ENCODE measurements at places on chromosomes 4 and X.

- ATAC-seq: no peak
These were observed 318.2 kb downstream of the CCSER1 start for GRCh38 chr4:90445380-90445779.

DNA sequence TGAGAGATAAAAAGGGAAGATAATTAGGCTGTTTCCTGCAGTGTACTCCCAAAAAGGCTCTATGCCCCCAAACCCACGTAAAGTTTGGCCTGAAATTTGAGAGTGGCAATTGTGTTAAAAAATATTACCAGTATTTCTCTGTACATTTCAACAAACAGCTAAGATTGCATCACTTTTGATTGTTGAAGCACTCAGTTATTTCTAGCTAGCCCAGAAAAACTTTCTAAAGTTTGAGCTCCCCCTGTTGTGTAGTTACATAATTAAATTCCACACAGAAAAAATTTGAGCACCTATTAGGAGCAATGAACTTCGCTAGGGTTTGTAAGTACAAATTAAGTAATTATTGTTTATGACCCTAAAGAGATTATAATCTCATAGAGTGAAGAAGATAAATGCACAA, 109.4 kb downstream of the DLG3 start:
- ATAC-seq: no peak

DNA sequence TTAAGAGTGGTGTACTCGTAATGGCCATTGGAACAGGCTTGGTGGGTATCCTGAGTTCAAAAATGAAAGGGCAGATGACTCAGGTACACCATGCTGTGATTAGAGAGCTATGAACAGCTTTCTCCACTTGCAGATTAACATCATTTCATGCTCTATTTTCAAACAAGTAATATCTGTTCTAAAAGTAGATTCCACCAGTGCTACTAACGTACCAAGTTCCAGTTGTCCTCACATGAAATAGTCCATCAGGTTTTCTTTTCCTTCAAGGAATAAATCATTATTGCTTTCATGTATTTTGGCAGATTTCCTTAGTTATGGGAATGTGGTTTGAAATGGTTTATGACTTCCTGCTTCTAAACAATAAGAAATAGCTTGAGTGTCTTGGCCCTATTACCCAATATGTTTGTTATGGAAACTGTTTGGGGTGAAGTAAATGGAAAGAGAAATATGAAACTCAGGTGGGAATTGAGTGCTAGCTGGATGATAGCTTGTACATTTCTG, 49.9 kb downstream of the PCDH7 start:
- ATAC-seq: peak; percentile 54

GRCh38 chrX:134738986-134739740, 80.9 kb upstream of the PLAC1 start:
- no peak for ATAC-seq

DNA sequence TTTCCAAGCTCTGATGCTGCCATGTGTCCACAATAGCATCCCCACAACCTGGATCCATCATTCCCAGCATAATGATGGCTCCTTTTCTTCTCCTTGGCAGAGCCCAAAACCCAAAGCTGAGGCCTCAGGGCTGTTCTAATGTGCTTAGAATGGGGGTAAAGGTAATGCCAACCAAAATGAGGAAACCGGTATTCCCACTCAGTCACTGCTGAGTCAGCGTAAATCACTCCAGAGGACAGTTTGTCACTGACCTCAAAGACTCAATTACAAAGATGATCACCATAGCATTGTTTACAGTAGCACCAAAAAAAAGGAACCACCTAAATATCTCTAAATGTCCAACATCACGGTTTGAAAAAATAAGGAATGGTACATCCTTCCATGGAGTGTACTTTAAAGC, 41.2 kb downstream of the OTOP1 start:
- ATAC-seq: no peak

GRCh38 chrX:107508925-107509324, 59.5 kb downstream of the FRMPD3 start:
- ATAC-seq: no peak

DNA sequence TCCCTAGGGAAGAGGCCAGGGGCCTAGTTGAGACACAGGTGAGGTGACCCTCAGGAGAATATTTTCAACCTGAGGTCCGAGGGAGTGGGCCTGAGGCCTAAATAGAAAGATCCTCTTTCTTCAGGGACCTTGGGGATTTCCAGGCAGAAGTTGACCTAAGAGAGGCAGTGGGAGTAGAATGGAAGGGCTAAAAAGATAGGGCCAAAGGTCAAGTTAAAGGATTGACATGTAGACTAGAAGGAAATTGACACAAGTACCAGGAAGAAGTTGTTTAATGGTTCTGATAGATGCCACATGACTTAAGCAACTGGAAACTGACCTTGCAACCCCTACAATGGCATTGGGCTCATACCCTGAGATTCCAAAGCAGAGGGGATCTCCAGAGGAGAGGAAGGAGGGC, 76.9 kb downstream of the SHROOM3 start:
- no peak for ATAC-seq

- no peak for ATAC-seq
These were observed 49.5 kb downstream of the HTRA3 start for GRCh38 chr4:8319061-8319460.

DNA sequence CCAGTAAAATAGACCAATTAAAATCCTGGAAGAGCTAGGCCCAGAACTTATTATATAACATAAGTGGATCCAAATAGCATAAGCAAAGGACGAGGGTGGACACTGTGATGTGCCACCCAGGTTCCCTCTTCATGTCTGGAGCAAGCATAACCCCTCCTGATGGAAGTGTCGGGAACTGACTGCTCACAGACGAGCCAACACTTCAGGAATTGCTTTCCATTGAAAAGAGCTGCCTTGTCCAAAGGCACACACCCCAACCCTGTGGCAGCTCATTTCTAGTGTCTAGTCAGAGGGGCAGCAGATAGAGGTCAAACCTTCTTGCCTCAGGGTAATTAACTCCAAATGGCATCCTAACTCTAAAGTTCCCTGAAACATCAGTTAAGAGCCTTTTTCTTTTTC, 15.3 kb downstream of the DDIT4L start:
- ATAC-seq: no peak

- ATAC-seq: no peak
These were observed 36.3 kb upstream of the PDGFRA start for GRCh38 chr4:54192811-54193210.

- ATAC-seq: peak; percentile 50
These were observed 41.8 kb downstream of the RBBP7 start for GRCh38 chrX:16828124-16828908.

Data from SK-N-SH treated with all-trans-retinoic acid at 6 μM for 48 hours (cell line).